Bronchial epithelial cell (primary cell): ENCODE measurements at places on chromosomes 6 and 20. TPM values are rescaled to one million over a fixed set of nuclear protein-coding genes. Genes with fewer than 3 reads are reported as not detected.

DNA sequence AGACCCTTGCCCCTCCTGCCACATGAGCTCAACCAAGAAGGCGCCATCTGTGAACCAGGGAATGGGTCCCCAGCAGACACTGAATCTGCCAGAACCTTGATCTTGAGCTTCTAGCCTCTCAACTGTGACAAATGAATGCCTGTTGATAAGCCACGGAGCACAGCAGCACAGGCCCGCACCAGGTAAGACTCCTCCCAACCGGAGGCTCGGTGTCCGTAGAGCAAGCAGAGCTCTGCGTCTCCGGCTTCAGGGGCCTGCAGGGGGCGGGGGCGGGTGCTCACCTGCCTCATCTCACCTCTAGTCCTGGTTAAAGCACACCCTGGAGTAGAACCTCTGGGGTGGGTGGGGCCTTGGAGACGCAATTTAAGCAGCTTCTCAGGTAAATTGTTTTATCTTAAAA lies 122.7 kb downstream of the SMOC2 start:
- no peak for DNase-seq

- DNase-seq, result no peak
Observed at GRCh38 chr6:107321793-107322192, 137.6 kb downstream of the PDSS2 start.

GRCh38 chr6:53974941-53975340 lies 136.3 kb upstream of the MLIP start:
- DNase-seq, result no peak

DNA sequence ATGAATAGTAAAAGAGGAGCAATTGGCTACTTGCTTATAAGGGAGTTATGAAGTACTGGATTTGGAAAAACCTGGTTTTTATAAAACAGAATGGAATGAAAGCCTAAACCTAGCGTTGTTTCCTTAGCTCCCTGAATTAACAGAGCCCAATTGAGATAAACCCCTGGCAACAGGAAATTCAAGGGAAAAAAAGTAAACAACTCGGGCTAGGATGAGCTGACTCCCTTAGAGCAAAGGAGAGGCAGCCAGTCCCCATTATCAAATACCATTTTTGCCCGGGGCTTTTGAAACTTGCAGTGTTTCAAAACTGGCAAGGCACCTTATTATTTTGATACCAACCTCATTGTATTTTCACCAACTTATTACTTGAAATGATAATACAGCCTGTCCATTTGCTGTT lies 587.5 kb downstream of the CD109 start:
- no peak for DNase-seq

DNA sequence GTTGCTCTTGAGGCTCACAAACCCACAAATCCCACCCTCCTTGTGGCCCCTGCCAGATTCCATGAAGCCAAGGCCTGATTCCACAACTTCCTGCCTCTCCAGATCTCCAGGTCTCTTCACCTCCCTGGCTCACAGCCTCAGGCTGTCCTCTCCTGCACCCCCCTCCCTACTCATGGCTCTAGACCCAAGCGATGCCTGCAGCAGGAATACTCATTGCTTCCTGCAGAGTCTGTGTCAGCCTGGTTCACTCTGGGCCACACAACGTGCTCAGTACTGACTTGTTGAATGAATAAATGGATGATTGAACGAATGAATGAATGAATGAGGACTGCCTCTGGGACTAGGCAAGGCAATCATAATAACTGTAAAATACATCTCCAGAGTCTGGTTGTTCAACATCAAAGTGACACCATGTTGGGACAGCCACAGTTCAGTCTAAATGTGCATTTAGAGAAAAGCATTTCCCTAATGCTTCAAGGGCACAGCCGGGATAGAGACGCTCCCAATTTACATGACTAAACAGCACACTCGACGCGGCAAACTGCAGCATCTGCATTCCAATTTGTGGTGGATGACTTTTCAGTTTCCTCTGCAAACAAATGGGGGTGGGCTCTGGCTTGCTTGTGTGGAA lies 139.9 kb downstream of the GRM4 start:
- DNase-seq, result no peak

- no peak for DNase-seq
Observed at GRCh38 chr6:149965194-149966020, 1.7 kb downstream of the ULBP1 start.

- DNase-seq, result peak; percentile 17
Observed at GRCh38 chr6:31681135-31681671, 336 bp upstream of the LY6G5C start.

DNA sequence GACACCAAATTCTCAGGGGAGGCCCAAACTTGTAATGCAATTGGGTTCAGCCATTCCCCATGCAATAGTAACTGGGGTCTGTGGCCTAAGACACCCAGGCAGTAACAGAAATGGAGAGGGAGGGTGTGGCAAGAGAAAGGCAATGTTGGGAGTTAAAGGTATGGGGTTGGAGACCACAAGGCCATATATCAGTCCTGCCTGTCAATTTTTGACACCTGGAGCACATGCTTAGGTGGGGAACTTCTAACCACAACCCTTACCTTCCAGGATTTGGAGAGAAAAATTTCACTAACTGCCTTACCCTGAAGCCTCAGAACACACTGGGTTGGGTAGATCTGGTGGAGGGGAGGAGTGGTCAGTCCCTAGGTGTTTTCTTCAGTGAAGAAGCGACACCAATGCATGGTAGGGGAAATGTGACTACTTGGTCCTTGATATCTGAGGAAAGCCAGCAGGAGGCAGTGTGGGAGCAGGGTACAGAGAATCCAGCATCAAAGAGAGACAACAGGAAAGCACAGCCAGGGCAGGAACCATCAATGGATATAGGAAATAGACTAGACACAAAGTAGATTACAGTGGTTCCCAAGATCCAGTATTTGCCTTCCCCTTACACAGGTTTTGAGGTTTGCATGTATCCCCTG lies 6.8 kb upstream of the USP49 start:
- no peak for DNase-seq

DNA sequence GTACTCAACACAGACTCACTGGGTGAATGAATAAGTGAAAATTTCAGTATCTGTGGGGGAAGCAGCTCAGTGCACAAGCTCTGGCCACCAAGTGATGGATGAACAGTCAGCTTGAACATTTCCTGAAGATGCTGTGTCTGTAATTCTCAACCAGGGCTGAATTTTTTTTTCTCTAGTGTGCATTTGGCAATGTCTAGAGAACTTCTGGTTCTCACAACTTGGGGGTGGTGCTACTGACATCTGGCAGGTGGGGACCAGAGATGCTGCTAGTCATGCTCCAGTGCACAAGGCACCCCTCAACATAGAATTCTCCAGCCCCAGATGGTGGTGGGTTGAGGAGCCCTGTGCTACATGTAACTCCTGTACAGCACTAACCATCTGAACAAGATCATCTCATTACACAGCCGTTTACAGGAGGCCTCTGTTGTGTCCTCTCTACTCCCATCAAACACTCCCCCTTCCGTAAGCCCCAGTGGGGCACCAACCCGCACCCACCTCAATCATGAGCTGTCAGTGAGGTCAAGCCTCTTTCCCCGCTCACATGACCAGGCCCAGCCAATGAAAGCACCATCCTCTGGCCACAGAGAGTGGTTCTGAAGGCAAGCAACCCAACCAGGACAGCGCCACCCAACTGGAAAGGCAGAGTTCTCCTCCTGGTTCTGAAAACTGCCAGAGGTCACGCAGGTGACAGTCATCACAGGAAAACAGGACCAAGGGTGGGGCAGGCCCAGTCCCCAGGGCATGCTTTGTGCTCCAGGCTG lies 103.9 kb upstream of the PMEPA1 start:
- no peak for DNase-seq

GRCh38 chr6:44734886-44735629 lies 347.6 kb downstream of the CDC5L start:
- no peak for DNase-seq

DNA sequence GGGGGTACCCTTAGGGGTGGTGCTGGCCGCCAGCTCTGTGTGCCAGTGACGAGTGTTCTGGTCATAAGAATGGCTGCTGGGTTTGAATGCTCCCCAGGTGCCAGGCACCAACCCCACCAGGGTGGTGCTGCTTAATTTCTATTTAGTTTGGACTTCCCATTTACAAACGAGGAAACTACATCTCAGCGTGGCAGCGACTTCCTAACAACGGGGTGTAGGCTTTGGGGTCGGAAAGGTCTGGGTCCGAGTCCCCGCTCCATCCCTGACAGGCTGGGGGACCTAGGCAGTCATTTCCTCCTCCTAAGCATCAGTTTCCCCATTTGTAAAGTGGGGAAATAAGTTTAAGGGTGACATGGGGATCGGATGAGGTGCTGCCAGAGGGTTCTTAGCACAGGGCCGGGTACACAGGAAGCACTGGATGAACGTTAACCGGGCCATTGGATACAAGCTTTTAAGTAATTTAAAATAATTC lies 30.3 kb downstream of the CEBPB start:
- DNase-seq, result no peak

- DNase-seq, result no peak
Observed at GRCh38 chr20:53800883-53801604, 207.4 kb upstream of the ZNF217 start.

GRCh38 chr6:37673436-37673835 lies 24.2 kb downstream of the MDGA1 start:
- DNase-seq, result no peak

- DNase-seq, result no peak
Observed at GRCh38 chr20:25277941-25278521, 30.1 kb downstream of the PYGB start.

DNA sequence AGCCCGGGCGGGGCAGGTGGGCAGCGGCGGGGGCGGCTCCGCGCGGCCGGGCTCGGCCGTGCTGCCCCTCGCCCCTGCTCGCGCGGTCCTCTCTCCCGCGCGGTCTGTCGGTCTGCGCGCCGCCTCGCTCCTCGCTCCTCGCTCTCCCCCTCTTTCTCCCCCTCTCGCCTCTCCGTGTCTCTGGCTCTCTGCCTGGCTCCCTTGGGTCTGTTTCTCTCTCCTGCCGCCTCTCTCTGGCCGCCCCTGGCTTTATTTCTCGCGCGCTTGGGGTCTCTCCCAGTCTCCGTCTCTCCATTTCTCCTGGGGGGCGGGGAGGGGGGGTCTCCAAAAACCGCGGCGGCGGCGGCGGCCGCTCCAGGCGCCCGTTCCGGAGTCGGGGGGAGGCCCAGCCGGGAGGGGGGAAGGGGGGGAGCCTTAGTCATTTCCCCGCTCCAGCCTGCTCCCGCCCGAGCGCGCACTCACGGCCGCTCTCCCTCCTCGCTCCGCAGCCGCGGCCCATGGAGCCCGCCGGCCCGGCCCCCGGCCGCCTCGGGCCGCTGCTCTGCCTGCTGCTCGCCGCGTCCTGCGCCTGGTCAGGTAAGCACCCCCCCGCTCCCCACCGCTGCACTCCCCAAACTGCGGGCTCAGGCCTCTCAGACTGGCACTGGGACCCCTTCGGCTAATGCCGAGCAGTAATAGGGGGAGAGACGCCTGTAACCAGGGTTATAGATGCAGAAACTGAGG lies at the start of gene SIRPA:
TSS of gene SIRPA (plus strand) at position 457 of the 723 bp plus-strand sequence. CDS start at position 498, 41 bp downstream.
- no peak for DNase-seq

GRCh38 chr20:44646023-44646640 lies 5.4 kb downstream of the ADA start:
- no peak for DNase-seq

DNA sequence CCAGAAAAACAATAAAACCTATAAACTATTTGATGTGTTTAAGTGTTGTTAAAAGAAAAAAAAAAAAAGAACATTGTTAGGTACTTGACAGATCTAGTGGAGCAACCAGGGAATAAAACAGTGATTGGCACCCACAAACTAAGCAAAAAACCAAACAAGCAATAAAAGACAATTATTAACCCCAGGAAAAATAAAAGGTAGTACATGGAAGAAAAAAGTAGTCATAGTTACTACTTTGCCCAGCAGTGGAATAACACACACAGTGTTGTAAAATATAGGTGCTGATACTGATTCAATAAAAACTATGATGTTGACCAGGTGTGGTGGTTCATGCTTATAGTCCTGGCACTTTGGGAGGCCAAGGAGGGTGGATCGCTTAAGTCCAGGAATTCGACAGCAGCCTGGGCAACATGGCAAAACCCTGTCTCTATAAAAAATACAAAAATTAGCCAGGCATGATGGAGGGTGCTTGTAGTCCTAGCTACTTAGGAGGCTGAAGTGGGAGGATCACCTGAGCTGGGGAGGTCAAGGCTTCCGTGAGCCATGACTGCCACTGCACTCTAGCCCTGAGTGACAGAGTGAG lies 43.9 kb downstream of the PIGU start:
- DNase-seq, result no peak

DNA sequence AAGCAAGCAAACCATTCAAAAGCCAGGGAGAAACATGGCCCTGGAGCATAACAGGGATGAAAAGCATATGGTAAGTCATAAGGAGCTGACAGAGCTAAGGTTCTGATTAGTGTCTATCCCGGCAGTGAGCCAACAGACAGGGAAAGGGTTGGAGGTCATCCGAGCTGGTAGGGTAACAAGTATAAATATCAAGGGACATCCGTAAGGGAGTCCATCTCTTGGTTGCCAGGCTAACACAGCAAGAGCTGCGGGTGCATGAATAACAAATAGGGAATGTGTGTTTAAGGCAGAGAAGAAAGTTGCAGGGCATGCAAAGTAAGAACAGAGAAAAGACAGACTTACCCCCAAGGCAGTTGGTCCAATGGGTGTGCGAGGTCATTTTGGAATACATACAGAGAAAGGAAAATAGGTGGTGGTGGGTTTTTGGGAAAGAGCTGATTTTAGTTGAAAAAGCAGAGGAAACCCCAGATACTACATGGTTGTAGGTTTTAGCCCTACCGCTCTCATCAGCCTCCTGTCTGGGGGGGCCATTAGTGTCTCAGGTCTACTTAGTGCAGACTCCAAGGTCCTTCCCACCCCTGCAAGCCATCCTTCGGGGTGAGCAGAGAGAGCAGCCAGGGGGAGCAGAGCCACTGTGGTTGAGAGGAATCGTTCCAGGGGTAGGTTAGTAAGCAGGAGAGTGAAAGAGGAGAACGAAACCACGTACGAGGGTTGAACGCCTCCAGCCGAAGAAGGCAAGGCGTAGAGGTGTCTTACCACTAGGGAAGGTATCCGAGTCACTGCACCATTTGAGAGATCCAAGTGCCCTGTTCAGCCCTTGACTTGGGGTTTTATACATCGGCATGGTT lies at the start of gene ERVFRD-1:
TSS of gene ERVFRD-1 (minus strand) at position 805 of the 848 bp plus-strand sequence. CDS start 6,415 bp downstream, outside the sequence.
- DNase-seq, result no peak

MRAP2 gene
- 0.13 and 0.26 TPM in 2 replicates for total RNA-seq

C20orf141 gene
- not detected in 2 replicates for total RNA-seq

SPEF1 gene
- total RNA-seq, result under 0.01 TPM in 1 of 2 replicates, not detected in the other

RNF39 gene
- total RNA-seq, result 1.6 and 1.7 TPM in 2 replicates

POU5F1 gene
- 0.53 and 1.3 TPM in 2 replicates for total RNA-seq

SIM1 gene
- not detected in 2 replicates for total RNA-seq

GLP1R gene
- not detected in 2 replicates for total RNA-seq

RAD21L1 gene
- total RNA-seq, result under 0.01 TPM in 1 of 2 replicates, not detected in the other

MYH7B gene
- under 0.01 TPM in 2 replicates for total RNA-seq

TBXT gene
- not detected in 2 replicates for total RNA-seq

ZNF165 gene
- 2.6 and 4.7 TPM in 2 replicates for total RNA-seq

GJA1 gene
- total RNA-seq, result 118 and 127 TPM in 2 replicates

DCDC2 gene
- under 0.01 and 0.13 TPM in 2 replicates for total RNA-seq

CAP2 gene
- 2.1 and 3.1 TPM in 2 replicates for total RNA-seq
